NT2/D1 (cell line): ENCODE measurements at places on chromosomes 4 and X.
A peak's percentile ranks its signal among the peaks of the same experiment; 100 is the strongest.

- no peak for DNase-seq
Observed at GRCh38 chr4:109072595-109072994, 229.9 kb downstream of the COL25A1 start.

DNA sequence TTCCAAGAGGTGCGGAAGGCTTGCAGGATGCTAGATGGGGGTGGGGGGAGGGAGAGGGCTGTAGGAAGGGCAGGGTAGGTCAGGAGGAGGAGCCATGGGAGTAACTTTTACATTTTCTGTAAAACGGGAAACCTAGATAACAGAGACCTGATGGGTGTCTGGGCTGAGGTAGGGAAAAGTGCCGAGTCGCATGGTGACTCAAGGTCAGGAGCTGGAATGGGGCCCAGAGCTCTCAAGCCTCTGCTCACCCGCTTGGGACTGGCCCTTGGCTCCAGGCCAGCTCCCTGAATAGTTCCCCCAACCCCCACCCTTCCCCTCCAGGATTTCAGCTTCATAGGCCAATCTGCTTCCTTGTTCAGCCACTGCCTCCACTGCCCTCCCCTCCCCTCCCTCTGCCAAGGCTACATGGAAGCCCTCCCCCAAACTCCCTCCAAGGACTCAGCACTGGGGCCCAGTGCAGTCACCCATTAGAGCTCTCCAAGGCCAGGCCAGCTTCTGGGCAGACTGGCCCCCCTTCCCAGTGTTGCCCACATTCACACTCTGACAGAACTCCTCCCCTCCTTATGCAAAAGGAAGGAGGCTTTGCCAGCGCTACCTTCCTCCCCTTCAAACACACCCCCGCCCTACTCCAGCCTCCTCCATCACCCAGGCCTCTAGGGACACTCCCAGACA is 43.6 kb downstream of the TSC22D3 start:
- DNase-seq = peak; percentile 88

DNA sequence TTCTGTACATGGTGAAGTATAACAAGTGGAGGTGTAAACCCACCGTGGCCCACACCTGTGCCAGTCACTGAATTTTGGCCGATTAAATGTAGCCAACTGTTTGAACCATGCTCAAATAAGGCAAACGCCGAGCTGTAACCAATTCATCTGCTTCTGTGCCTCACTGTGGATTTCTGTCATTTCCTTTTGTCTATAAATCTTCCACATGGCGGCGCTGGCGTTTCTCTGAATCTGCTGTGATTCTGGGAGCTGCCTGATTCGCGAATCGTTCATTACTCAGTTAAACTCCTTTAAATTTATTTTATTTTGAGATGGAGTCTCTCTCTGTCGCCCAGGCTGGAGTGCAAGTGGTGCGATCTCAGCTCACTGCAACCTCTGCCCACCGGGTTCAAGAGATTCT is 19.2 kb downstream of the SUPT20HL2 start:
- DNase-seq = no peak

- DNase-seq = no peak
Observed at GRCh38 chr4:114472269-114473032, 126.2 kb upstream of the UGT8 start.

GRCh38 chr4:143384381-143384994 is 47.8 kb downstream of the GAB1 start:
- no peak for DNase-seq

DNA sequence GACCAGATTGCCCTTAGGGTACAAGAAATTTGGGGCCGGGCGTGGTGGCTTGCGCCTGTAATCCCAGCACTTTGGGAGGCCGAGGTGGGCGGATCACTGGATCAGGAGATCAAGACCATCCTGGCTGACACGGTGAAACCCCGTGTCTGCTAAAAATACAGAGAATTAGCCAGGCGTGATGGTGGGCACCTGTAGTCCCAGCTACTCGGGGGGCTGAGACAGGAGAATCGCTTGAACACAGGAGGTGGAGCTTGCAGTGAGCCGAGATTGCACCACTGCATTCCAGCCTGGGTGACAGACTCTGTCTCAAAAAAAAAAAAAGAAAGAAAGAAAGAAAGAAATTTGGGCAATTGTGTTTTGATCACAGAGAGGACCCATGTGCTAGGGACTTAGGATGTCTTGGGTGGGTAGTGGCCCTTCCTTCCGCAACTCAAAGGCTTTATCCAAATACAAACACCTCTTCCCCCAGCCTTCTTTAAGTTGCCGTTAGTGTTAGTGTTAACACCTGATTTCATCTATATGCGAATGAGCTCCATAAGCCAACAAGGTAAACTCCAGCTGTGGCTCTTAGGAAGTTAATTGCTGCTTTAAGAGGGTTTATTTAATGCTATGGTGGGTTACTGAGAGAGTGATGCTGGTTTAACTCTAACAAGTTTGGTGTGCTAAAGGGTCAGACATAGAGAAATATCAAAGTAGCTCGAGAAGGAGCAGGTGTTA is 8.6 kb upstream of the CCDC110 start:
- no peak for DNase-seq

DNA sequence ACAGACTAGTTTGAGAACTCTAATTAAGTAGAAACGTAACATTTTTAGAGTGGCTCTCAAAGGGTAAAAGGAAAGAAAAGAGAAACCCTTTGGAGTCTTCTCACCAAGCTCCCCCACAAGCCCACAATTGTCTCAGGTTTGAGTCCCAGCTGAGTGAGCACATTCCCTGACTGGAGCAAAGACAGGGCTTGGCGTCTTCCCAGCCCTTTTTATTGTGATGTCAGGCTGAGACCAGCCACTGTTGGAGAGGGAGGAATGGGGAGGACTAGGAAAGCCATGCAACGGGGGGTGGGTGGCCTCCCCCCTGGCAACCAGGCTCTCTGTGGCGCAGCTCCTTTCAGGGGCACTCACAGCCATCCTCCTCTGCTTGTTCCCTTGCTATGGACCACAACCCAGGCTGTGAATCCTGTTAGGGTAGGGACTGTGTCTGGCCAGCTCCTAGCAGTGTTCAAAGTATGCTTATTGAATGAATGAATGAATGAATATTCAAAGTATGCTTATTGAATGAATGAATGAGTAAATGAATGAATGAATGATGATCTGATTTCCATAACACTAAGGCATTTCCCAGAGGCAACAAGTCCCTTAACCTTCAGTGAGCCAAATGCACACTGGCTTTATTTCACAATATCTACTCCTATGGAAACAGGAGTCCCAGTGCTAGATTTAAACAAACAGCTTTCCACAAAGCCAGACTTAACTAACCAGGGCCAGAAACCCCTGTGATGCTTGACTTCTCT is 413.3 kb downstream of the MID1IP1 start:
- DNase-seq = no peak

DNA sequence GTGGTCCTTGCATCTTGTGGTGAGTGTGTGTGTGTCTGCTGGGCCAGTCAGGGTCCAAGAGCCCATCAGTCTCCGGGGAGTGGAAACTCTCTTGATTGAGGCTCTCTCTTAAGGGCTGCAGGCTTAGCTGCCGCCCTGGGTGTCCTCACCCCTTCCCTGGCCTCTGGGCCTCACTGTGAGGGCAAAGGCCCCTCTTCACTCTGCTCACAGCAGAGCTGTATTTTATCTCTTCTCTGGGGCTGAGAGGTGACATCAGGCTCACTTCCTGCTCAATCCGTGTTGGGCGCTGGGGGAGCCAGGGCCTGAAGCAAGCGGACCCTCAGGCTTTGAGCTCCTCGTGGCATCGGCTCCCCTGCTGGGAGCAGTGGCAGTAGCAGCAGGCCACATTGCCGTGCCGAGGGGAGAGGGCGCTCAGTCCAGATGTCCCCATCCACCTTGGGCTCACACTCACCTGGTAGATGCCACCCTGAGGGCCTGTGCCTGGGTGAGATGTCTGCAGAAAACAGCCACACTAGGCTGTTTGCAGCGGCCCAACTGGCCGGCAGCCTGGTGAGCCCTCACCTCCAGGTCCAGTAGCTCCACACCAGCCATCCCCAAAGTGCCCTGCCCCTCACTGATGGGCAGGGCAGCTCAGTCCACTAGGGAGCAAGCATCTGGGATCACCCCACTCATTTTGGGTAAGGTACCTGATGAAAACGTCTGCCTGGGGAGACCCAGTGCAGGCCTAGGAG is 24.7 kb upstream of the PRPS1 start:
- no peak for DNase-seq

GRCh38 chrX:30615229-30615628 is 37.7 kb upstream of the TASL start:
- no peak for DNase-seq

- DNase-seq = no peak
Observed at GRCh38 chr4:81304871-81305270, 89.8 kb upstream of the PRKG2 start.

- no peak for DNase-seq
Observed at GRCh38 chr4:101348995-101349800, 1.9 kb upstream of the PPP3CA start.

- peak; percentile 2 for DNase-seq
Observed at GRCh38 chr4:22607382-22607781, 85.4 kb upstream of the GBA3 start.

DNA sequence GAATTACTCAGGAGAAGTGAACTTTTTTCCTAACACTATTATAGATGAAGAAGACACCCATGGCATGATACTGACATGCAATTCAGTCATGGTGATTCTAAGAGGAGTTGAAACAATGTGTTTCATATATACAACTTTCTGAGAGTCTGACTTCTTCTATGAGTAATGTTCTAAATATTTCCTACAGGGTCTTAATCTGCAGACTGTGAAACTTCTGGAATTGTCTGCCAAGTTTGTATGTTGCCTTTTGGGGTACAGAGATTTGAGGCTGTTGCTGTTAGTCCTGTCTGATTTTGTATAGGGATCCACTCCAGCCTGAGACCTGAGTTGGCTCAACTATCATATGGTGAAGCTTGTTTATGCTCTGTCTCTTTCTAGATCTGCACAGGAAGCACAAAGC is 160.6 kb upstream of the GATB start:
- DNase-seq = no peak

- no peak for DNase-seq
Observed at GRCh38 chr4:76434901-76435527, at the start of gene SHROOM3. SHROOM3 (plus strand) TSS chr4:76435229; CDS start chr4:76436053, 824 bp downstream.

DNA sequence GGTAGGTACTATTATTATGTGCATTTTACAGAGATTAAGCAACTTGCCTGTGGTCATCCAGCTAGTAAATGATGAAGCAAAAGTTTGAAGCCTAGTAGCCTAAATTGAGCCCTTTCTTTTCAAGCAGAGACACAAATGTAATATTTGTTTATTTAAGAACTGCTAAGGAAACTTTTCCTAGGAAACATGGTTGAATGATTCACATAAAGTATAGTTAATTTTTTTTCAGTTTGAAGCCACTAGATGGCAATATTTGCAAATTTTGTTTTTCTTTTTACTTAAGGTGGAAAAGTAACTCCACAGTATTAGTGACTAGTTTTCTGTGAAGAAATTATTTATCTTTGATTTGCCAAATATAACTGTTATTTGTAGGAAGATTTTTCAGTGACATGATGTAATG is 52.8 kb upstream of the ANKRD17 start:
- no peak for DNase-seq

DNA sequence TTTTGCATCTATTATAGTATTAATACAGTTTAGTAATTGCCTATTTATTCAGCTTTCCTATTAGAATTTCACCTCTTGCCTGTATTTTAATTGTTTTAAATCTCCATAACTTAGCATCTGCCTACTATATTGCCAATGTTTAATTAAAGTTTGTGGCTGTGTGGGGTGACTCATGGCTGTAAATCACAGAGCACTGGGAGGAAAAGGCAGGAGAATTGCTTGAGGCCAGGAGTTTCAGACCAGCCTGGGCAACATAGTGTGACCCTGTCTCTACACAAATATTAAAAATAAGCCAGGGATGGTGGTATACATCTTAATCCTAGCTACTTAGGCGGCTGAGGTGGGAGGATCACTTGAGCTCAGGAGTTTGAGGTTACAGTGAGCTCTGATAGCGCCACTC is 14.5 kb upstream of the CCSER1 start:
- no peak for DNase-seq

DNA sequence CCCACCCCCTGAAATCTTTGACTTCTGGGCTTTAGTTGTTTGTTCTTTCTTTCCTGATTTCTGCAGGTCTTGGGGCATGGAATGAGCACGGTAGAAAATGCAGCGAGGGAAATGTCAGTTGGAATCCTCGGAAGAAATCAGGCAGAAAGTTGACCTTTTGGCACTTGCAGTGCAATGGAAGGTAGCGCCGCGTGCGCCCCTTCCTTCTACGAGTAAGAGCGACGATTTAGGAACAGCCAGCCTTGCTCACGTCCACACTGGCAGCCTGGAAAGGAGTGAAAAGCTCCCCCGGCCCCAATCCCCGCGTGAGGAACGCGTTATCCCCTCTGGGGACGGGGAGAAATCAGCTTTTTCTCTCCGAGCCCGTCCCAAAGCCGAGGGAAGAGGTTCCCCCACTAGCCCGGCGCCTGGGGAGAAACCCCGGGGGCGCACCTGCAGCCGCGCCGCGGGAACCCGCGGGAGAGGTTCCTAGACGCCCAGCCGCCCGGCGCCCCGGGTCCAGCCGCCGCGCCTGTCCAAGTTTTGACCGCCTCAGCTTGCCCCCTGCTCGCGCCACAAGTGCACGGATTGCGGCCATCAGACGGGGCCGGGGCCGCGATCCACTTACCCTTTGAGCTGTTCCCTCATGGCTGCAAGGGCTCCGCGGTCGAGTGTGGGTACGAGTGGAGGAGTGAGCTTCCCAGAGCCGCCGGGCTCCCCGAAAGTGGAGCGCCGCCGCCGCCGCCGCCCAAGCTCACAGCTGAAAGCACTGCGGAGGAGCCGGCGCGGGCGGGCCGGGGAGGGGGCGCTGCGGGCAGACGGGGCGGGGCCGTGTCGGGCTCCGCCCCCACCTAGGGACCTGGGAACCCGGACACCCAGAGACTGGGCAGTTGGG is 194.6 kb upstream of the FTHL17 start:
- no peak for DNase-seq

GRCh38 chrX:71661919-71662318 is 5.4 kb upstream of the LOC101059915 start:
- no peak for DNase-seq

DNA sequence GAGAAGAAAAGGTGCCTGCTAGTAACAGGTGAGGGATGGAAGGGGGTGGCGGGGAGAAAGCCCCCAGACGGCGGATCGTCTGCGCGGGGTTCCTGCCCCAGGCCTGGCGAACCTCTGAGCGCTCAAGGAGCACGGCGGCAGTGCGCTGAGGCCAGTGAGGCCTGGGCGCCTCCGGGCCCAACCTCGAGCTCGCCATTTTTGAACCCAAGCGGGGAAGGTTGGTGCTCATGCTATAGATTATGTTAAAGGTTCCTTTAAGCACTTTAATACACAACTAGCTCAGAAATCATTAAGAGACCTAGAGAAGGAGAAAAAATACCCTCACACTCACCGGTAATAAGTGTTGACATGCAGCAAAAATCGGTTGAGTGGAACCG is 7.9 kb downstream of the PITX2 start:
- DNase-seq = no peak
